ENCODE measurements at places on chromosomes 4 and X.

DNA sequence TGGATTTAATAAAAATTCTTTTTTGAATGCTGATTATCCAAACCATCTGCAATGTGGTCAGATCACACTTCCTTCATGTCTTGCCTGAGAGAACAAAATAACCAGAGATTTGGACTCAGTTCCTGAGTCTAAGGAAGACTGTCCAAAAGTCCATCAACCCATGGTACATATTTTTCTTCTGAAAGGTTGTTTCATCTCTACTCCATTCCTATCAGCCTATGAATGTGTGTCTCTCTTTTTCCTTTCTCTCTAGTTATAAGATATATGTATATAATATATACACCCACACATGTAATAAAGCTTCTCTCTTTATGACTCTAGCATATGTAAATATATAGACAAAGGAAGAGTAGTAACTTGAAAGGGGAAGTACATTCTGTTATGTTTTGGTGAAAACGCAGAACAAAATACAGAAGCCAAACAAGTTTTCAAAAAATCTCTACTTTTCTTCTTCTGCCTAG is 226.9 kb downstream of the ARHGAP24 start:
- DNase-seq = no peak

DNA sequence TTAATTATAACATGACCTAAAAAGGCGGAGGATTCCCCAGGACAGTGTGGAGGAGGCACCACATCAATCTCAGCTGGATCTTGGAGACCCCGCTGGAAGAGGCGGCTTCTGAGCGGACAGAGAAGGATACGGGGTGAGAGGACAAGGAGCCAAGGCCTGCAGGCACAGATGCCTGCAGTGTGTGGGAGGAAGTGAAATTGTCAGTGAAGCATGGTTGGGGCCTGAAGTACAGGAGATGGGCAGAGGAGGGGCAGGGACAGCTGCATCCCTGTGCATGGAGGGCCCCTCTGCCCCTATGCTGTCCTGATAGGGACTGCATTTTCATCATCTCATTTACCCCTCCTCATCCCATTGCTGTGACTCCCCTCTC is 1.7 kb upstream of the SLC2A9 start:
- DNase-seq = no peak

DNA sequence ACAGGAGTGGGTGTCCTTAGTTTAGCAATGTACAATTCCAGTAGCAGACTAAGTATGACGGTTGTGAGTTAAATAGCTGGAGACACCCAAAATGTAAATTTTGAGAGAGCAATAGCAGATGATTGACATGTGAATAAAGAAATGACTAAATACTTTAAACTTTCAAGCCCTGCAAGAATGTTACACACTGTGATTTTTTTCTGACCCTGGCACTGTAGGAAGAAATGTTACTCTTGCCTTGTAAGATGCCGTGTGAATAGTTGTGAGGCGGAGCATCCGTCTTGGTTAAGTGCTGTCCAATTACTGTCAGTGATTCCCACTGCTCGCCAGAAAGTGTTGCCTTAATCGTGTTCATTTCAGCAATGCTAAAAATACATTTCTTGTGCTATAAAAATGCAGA is 1248.1 kb downstream of the RAPGEF2 start:
- DNase-seq = no peak

DNA sequence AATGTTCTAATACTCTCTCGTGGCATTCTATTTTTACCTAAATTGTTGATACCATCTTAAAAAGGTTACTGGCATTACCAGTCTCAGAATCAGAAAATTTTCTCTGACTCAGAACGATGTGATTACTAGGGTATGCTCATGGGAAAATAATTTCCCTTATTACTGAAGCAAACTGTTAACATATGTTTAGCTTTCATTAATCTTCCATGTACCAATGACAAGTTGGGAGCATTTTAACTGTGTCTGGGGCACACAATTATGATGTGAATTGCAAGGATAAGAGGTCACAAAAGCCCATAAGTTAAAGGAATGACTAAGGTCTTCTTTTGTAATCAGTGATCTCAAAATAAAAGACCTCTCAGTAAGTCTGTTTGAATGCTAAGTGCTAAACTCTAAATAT is 1254.6 kb downstream of the PCDH18 start:
- DNase-seq = peak; percentile 15
